Activated T-cell treated with anti-CD3 and anti-CD28 coated beads, Interleukin-2, amount 50 U/mL, for 48 hours (primary cell): ENCODE measurements at places on chromosomes 7 and 10.

DNA sequence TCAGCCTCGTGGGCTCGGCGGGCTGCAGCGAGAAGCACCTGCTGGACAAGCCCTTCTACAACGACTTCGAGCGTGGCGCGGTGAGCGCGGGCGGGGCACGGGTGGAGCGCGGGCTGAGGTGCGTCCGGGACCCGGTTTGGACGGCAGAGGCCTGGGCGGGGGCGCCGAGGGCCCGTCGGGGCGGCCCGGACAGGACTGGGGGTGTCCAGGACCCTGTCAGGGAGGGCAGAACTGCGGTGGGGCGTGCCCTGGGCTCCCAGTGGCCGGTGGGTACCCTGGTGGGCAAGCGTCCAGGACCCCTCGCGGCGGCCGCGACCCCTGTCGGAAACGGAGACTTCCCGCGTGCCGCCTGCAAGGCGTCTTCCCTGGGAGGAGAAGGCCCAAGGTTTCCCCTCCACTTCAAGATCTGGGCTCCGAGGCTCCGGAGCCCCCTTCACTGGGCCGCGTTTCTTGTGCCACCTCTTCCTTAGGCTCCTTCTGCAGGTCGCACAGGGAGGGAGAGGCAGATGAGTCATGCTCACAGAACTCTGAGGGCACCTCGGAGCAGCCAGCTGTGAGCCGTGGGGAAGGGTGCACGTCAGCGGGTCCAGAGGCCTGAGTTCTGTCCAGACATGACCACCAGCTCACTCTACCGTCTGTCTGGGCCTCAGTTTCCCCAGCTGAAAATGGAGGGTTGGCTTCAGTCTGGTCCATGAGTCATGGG is 485 bp downstream of the ALOX5 start:
- peak; percentile 38 for DNase-seq

DNA sequence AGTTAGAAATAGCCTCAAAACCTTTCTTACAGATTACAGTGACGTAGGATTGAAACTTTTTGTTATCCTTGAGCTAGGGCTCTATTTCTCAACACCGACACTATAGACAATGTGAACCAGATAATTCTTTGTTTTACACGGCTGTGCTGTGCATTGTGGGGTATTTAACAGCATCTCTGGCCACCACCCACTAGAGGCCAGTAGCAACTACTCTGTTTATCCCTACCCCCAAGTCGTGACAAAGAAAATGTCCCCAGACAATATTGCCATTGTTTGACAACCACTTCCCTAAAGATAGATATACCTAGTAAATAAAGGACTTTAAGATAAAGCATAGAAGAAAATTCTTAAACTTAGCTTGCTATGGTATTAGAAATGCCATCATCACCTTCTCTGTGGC is 359.6 kb downstream of the ARL4A start:
- no peak for DNase-seq

GRCh38 chr7:149398195-149398820 is 62.6 kb downstream of the ZNF777 start:
- no peak for DNase-seq

GRCh38 chr10:115654961-115655360 is 561.8 kb downstream of the ATRNL1 start:
- no peak for DNase-seq

DNA sequence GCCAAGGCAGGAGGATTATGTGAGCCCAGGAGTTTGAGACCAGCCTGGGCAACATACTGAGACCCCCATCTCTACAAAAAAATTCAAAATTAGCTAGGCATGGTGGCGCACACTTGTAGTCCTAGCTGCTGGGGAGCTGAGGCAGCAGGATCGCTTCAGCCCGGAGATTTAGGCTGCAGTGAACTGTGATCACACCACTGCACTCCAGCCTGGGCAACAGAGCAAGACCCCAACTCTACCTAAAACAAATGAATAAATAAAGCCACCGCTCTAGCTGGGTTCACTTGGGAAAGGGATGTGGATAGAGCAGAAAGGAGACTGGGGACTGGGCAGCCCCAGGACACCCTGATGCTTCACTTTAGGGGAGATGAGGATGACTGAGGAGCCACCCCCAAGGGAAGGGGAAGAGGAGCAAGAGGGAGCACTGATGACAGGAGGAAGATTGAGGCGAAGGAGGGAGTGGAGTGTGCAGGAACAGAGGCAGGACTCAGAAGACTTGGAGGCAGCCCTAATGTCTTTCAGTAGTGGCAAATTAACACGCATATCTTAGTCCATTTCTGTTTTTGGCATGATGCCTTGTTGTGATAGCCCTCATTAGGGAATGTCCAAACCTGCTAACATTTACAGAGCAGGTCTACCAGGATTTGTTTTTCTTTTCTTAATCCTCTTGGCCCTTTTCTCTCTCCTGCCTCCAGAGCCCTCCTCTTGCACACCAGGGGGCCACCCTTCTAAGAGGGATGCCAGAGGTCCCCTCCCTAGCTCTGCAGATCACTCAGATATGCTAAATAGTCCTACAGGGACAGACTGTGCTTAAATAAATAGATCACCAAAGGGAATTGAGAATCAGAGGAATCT is 88.3 kb downstream of the C10orf105 start:
- no peak for DNase-seq

GRCh38 chr10:116184512-116184794 is 88.6 kb downstream of the GFRA1 start:
- no peak for DNase-seq

DNA sequence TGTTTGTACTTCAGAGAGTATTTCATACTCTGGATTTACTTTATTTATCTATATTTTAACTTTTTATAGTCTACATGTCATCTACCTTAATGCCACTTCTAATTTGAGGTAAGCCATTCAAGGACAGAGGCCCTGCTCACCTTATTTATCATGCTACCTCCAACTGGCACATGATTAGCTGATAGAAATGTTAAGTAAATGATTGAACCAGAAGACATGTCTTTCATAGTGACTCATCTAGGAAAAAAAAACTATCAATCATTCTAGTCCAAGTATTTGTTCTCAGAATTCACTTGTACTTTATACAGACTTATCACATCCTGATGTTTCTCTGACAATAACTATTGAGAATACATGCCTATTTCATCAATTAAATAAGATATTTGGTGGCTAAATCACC is 856.3 kb downstream of the XPNPEP1 start:
- DNase-seq: no peak

GRCh38 chr10:81594991-81595390 is 280.0 kb upstream of the NRG3 start:
- DNase-seq: no peak

- DNase-seq: no peak
Measured at GRCh38 chr10:58746474-58747185, 234.0 kb downstream of the BICC1 start.

DNA sequence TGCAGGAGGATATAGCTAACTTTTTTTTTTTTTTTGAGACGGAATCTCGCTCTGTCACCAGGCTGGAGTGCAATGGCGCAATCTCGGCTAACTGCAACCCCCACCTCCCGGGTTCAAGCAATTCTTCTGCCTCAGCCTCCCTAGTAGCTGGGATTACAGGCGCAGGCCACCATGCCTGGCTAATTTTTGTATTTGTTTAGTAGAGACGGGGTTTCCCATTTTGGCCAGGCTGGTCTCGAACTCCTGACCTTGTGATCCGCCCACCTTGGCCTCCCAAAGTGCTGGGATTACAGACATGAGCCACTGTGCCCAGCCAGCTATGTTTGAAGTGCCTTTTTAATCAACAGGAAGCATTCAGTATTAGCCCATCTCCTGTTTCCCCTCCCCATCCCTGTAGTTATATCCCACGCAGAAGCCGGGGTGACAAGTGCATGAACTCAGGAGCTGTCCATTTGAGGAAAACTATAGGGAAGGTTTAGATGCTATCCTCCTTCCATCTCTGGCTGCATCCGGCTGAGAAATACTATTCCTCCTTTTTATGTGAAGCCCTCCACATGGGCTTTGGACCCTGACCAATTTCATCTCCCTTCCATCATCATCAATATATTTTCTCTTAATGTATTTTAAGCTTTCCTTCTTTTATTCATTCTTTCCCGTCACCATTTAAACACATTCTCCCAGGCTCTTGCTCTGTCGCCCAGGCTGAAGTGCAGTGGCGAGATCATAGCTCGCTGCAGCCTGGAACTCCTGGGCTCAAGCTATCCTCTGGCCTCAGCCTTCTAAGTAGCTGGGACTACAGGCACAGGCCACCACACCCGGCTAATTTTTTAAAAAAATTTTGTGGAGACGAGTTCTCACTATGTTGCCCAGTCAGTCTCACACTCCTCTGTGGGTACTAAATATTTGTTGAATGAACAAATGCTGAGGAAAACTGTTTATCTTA is 1.3 kb upstream of the POT1 start:
- no peak for DNase-seq

GRCh38 chr10:92545556-92545955 is 28.3 kb downstream of the IDE start:
- no peak for DNase-seq

GRCh38 chr10:17010363-17011145 is 119.1 kb downstream of the CUBN start:
- DNase-seq: no peak

DNA sequence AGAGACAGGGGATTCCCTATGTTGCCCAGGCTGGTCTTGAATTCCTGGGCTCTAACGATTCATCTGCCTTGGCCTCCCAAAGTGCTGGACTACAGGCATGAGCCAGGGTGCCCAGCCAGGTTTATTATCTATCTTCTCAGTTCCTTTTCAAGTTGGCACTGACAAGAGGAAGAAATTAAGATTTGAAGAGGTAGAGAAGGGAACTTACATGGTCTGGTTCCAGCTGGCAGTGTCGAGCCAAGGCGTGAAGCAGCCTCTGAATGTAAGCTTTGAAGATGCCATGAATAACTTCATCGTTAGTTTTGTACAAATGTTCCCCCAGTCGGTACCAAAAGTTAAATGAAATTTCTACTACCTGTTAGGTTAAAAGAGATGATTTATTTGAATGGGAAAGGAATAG is 57.7 kb downstream of the TNPO3 start:
- no peak for DNase-seq

GRCh38 chr7:104986628-104987259 is 27.3 kb upstream of the KMT2E start:
- DNase-seq: no peak

DNA sequence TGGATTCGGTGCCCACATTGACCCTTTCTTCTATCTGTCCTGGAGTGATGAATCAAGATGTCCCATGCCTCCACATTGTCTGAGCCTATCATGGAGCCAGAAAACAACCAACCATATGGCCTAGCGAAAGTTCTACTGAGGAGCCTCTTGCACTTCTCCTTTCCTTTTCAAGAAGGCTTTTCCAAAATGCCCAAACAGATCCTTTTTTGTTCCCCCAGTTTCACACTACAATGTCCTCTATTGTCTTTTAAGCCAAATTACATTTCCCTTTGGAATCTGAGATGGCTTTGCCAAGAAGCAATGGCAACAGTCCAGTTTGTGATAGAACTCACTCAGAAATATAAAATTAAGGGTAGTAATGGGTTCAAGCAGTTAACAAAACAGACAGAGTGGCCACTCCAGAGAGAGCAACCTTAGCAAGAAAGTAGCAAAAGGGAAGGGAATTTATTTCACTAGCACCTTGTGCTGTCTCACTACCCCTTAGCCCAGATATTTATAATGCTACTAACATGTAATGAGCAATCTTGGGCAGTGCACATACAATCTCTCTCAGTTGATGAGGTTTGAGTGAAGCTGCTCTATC is 194.6 kb upstream of the PDE1C start:
- no peak for DNase-seq

DNA sequence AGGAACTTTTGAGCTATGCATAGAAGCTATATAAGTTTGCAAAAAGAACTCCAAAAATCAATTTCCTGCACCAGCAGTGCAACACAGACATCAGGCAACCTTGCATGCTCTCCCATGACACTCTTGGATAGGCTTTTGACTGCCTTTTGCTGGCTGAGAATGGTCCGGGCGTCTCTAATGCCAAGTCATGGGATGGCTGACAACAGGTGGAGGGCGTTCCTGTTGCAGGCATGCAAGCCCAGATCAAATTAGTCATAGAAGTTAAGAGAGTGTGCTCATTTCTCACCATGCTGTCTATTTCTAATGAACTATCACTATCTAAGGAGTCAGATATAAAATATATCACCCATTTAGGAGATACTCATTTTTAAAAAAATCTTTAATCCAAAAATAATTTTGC is 8.4 kb downstream of the PLCE1 start:
- no peak for DNase-seq

GRCh38 chr10:35650894-35651293 is 8.8 kb upstream of the FZD8 start:
- DNase-seq: no peak

- DNase-seq: no peak
Measured at GRCh38 chr7:75567948-75568595, 76.0 kb downstream of the SPDYE5 start.

GRCh38 chr10:129331839-129332220 is 135.2 kb upstream of the MGMT start:
- DNase-seq: no peak

GRCh38 chr10:45443101-45444009 is 69.3 kb downstream of the ALOX5 start:
- DNase-seq: no peak

DNA sequence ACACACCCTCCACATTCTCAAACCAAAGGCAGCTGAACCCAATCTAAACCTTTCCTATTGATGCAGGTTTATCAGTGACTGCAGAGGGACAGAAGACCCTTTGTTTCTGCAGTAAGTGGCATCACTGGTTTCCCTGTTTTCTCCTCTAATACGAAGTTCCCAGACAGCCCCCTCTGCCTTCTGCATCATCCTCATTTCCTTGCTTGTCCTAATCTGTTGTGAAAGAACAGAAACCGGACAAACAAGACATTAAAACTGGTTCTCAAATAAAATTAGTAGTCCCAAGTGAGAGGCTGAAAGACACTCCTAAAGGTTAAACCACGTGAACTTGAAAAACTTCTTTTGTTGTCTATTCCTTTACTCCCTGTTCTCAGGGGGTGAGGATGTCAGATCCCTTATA is 10.1 kb upstream of the ADRB1 start:
- DNase-seq: no peak

- DNase-seq: no peak
Measured at GRCh38 chr10:112379635-112380296, 5.8 kb downstream of the ACSL5 start.

GRCh38 chr7:79823246-79823951 is 311.2 kb upstream of the GNAI1 start:
- DNase-seq: no peak

- no peak for DNase-seq
Measured at GRCh38 chr10:118776033-118776432, 21.3 kb upstream of the CACUL1 start.

DNA sequence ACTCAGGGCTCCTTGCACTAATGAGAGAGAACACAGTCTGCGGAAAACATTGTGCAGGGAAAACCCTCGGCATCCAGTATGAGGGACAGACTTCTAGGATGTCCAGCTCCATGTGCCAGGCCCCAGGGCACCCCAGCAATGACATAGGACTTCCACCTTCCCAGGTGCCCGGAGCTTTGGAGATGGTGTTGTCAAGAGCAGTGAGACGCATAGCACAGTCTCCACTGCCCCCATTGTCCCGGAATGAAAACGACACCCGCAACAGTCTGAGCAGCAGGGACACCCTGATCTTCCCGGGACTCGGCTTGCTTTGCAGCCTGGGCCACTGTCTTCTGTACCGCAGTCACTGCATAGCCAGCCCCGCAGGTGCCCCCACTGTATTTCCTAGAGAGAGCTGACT is 339.2 kb upstream of the ADARB2 start:
- DNase-seq: no peak

GRCh38 chr7:116211913-116212596 is 1.7 kb downstream of the TES start:
- no peak for DNase-seq

- DNase-seq: no peak
Measured at GRCh38 chr7:50273870-50274269, 30.6 kb upstream of the IKZF1 start.

- DNase-seq: no peak
Measured at GRCh38 chr7:104059103-104059502, 69.6 kb upstream of the RELN start.
